M059J (cell line): ENCODE measurements at places on chromosomes 2 and 18.

- no peak for DNase-seq
These were observed 247.3 kb downstream of the ZNF385B start for GRCh38 chr2:179614121-179614520.

DNA sequence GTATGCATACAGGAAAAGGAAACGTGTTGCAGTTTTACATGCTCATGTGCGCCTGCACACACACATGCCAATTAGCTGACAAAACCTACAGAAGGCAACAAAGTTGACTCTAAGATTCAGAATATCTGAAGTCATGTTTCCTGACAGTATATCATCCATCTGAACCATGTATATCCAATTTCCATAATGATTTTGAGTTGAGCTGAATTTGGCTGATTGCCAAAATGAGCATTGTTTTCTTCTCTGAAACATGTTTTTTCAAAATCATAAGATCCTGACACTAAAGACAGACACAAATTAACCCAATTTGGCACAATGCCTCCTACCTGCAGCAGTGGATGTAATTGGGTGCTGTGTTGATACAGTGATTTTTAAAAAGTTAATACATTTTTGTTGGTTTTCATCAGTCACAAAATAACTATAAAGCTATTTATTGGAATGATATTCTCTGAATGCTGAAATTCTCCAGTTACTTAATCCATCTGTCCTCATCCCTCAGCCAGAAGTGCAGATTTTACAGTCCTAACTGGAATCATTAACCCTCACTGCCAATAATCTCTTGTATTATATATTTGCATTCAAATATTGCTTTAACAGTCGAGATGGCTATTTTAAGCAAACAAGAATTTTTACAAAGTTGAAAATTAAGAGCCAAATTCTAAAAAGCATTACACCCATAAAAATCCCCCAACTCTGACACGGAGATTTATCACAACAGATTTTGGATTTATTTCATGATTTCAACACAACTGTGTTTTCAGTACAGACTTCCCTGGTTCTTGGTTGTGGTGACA lies 161.7 kb upstream of the LMAN1 start:
- DNase-seq = no peak

DNA sequence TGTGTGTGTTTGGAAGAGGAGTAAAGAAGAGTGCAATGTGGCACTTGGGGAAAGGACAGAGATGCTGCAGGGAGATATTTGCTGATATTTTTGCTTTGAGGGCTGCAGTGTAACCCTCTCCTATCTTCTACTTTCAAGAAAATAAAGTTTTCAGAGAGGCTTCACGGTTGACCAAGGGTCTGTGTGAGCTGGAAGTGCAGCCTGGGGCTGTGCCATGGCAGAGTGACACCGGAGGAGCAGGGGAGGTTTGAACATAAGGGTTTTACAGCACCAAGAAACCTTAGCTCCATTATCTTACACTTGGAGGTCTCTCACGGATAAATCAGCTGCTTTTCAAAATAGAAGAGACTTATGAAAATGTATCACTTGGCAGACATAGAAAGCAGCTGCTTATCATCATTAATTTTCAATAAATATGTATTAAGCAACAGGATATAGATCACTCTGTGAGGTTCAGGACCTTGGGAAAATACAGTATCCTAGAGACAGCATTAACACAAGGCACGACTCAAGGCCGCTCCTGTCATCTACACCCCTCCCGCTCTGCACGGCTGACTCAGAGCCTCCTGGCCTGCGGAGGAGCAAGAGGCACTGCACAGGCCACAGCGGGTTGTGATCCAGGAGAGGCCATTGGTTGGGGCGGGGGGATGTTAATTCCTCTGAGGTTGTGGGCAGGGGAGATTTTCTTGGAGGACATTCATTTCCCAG lies 127.8 kb downstream of the COPS8 start:
- DNase-seq = peak; percentile 58

DNA sequence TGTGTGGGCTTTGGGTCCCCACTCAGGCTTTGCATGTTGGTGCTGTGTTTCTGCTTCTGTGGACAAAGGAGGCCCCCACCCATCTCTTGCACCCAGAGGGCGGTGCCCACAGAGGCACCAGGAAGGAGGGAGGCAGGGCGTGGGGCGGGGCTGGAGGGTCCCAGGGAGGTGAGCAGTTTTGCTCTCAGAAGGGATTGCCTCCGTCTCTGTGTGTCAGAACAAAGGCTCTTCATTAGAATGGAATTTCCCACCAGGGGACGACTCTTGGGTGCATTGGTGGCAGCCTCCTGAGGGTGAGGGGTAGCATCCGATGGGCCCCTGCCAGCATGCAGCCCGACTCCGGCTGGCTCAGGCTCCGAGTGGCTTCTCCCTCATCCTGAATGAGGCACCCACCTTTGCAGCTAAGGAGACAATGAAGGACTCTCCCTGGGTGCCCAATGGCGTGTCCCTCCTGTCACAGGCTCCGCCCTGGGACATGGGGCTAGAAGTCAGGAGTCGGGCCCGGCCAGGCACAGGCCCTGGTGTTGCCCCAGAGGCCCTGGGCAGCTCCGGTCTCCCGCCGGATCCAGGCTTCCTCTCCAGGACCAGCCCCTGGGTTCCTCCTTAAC lies 7.0 kb upstream of the ERFE start:
- DNase-seq = no peak

DNA sequence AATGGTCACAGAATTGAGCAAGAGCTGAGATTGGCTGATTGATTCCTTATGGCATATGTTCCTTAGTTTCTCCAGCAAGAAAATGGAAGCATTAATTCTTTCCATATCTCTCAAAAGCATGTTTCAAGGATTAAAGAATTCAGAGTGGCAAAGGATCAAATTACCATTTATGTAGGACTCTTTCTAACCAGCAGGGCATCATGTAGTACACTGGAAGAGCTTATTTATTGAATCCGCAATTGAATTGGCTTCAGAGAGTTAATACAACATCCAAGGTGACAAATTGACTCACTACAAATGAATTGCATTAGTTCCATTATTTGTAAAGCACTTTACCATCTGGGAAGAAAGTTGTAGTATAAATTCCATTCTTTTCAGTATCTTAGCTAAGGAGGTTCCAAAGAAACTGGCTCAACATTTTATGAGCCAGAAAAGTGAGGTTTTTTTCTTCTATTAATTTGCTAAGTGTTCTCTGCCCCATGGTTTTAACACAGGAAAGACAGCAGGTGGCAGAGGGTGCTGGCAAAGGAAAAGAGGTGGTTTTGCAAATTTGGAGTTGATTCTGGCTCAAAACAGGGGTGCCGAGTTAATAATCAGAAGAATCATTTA lies 409.9 kb downstream of the MTX2 start:
- DNase-seq = no peak

DNA sequence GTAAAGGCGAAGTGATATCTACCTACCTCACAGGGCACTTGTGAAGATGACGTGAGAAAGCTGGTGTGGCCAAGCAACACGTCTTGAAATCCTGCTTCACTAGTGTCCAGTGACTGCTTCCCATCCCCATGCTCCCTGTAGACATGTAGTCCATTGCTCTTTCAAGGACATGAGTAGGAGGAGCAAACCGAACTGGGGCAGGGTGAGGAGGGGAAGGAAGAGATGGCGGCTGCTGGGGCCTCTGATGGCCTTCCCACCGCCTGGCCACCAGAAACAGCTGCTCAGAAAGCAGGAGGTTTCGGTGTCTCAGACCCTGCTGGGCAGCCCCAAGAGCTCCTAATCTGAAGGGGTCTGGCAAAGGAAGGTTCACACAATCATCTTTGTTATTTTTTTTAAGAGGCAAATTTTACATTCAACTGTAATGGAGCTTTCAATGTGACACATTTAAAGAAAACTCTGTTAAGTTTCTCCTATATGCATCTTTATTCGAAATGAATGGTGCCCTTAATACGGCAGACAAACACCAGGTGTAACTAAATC lies 14.7 kb downstream of the CPLX4 start:
- no peak for DNase-seq
